Upper lobe of right lung (tissue), 1 donor: ENCODE measurements at places on chromosomes 6 and 20. TPM values are rescaled to one million over a fixed set of nuclear protein-coding genes. Genes with fewer than 3 reads are reported as not detected.

GSTA1 gene
- total RNA-seq = 1.9 TPM

KIZ gene
- total RNA-seq = 16.2 TPM

DNA sequence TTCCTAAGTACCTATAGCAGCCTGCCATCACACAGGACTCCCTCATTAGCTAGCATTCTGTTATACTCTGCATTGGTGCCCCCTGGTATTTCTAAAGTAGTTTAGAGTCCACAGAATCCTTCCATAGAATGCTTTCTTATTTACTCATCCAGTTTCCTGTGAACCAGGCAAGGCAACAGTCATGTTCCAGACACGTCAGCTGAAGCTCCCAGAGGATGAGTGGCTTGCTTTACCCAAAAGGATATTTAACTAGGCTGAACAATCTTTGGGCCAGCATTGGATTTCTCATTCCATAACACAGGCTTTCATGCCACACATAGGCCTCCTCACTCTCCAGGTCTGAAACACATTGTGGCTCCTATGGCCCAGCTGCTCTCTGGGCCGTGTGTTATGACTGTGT, 203.8 kb upstream of the MAP3K7 start:
- no peak for DNase-seq

GRCh38 chr6:48389146-48390043, 278.4 kb upstream of the PTCHD4 start:
- no peak for DNase-seq

GRCh38 chr6:140201787-140202458, 827.5 kb upstream of the CITED2 start:
- DNase-seq = no peak

APCDD1L gene
- total RNA-seq = not detected

DNA sequence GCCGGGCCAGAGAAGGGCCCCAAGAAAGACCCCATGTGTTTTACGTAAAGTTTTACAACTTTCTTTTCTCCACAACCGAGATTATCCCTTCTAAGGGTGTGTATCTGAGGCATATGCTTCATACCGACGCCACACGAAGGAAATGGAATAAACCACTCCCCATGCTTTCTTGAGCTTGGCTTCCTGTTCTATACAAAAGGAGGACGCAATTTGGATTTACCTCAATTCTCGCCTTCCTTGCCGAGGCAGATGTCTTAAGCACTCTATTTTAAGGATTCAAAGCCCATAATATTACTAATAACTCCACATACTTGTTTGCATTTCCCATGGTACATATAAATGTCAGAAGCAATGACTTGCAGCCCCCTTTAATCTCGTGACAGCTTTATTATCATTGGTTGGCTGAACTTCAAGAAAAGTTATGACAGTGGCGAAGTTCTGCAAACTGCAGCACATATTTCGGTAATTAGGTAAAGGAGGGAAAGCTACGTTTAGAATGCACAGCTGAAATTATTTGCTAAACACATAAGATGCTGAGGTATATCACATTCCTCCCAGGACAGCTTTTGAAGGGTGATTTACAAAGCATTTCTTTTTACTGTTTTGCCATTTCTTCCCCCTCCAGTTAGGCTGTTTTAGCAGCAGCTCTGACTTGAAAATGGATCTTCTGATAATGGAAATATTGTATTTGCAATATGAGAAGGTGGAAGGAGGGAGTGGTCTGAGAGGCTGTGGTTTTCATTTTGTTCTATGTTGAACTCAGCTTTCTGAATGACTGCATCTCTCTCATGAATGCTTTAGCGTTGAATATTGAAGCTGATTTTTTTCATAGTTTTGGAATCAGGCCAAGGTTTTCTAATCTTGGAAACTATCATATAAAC, 330.5 kb downstream of the EPHA7 start:
- no peak for DNase-seq

DNA sequence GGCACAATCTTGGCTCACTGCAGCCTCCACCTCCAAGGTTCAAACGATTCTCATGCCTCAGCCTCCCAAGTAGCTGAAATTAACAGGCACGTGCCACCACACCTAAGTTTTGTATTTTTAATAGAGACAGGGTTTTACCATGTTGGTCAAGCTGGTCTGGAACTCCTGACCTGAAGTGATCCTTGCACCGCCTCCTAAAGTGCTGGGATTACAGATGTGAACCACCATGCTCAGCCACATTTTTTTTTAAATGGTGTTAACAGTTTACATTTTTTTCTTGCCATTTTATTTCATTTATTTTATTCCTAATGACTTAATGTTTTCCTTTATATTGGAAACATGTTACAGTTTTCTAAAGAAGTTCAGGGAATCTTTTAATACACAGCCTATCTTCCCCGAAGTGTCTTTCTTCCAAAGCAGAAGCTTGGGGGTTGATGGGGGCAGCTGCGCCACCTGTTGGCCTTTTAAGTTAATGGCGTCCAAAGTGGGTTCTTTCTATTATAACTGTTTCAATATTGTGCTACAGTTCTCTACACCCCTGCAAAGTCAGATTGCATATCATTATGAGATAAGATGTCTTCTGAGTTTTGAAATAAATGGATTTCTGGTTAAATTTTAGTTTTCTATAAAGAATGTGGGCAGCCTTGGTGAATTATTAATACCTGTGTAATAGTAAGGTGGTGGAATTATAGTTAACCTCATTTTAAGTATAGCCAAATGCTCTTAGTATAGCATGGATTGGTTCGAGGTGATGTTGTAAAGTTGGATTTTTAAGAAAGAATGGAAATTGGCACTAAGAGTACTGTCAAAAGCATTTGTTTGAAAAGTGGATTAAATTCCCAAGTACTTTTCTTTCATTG, 42.0 kb upstream of the PLCG1 start:
- DNase-seq = no peak
